ENCODE measurements at places on chromosomes 7 and 10.

DNA sequence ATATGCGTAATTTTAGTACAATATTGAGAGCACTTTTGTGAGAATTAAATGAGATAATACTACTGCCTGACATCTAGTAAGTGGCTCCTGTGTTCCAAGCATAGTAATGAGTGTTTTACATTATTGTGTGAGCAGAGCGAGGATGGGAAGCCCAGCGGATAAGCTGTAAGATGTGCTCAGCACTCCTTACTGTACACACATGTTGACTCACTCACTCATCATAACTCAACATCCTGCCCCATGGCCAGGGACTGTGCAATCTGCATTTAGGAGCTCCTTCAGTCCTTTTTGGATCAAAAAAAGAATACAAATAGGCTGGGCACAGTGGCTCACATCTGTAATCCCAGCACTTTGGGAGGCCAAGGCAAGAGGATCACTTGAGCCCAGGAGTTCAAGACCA is 72.9 kb upstream of the NEBL start:
- no peak for DNase-seq

DNA sequence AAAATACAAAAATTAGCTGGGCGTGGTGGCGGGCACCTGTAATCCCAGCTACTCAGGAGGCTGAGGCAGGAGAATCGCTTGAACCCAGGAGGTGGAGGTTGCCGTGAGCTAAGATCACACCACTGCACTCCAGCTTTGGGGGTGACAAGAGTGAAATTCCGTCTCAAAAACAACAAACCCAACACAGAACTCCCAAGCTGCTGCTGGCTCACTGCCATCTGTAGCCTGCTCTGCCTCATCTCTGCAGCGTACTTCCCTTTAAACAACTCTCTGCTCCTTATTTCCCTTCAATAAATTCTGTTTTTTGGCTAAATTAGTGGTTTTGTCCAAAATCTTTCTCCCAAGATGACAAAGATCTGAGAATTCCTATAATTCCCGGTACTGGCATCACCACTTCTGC is 189.2 kb upstream of the GALNT17 start:
- no peak for DNase-seq

DNA sequence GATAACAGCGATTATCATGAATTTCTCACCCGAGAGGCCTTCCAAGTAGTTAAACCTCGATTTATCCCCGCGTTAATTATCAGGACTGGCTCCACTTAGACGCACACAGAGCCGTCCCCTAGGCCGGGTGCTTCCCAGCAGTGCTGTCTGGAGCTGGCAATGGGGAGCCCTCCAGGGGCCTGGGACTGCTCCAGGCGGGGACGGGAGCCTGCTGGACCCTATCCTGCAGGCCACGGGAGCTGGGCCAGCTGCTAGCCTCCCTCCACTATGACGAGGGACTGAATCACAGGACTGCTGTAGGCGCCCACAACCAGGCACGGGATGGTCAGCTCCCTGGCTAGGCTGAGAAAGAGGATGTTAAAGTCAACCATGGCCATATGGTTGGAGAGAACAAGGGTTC is 229.1 kb downstream of the ELFN1 start:
- no peak for DNase-seq

DNA sequence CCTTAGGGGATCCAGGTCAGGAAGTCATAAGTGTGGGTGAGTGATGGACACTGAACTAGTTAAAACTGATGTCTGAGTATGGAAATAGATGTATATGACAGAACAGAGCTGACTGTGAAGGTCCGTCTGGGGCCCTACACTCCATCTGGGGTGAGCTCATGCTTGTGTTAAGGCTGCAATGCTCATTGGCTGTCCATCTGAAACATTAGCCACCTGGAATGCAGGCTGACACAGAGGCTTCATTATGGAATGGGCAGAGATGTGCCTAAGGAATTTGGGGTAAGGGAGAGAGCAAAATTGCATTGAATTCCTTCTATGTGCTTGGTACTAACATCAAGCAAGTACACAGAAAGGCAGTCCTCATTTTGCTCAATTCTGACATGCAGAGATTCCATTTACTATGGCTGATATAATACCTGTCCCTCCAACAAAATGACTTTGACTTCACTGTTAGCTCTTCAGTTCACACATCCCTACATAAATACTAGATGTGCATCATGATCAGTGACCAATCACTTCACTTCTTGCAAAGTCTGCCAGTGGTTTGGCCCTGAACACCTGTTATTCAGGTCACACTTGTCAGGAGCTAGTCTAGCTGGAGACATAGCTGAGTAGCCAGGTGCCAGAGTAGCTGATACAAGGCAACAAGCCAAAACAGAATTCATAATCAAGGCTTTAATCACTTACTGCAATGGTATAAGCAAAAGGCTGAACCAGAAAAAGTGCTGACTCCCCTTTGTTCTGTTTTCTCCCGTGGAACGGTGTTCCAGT is 128.9 kb upstream of the VWC2 start:
- DNase-seq: no peak

GRCh38 chr10:1203216-1203615 is 147.0 kb downstream of the WDR37 start:
- no peak for DNase-seq

DNA sequence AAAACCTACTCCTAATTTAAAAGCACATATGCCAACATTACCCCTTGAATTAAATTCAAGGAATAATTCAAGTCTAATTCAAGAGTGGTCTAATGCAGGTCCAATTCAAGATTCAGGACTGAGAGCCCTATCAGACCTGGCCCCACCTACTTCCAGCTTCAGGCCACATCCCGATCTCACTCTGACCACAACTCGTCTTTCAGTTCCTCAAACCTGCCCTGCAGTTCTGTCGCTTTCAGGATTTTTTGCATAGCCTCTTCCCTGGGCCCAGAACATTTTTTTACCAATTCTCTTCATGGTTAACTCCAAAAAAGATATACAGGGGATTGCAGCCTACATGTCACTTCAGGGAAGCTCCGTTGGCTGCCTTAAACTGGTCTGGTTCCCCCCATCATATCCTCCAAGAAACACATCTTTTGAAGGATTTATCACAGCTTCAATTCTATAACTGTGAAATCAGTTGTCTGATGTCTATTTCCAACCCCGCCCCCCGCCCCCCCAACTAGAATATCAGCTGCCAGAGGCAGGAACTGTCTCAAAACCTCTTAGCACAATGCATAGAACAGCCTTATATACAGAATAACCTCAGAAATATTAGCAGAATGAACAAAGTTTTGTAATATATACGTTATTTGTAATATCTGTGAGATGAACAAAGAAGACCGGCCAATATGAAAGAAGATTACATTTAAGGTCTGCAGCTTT is 20.8 kb downstream of the CCDC6 start:
- DNase-seq: no peak

DNA sequence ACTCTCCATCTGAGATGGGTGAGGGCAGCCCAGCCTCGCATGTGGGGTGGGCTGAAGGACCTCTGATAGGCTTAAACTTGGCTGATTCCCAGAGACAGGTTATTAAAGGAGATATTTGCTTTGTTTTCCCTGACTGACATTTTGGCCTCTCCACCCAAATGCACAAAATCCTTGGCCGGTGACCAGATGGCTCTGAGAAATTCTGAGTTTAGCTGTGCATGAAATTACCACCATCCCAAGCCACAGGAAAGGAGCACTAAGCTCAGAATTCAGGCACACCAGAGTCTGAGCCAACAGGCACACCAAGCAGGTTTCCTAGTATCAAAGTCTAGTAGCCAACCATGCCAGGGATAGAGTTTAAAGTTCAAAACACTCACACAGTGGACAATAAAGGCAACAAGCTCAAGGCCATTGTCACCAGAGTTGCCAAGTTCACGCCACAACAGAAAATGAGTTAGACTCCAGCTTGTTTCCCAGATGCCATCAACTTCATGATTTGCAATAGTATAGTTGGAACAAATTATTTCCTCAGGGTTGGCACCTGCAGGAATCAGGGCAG is 387.6 kb downstream of the KCNMA1 start:
- DNase-seq: no peak

GRCh38 chr10:127015373-127015772 is 110.1 kb downstream of the DOCK1 start:
- DNase-seq: no peak

GRCh38 chr10:6037422-6037821 is 24.7 kb downstream of the IL2RA start:
- DNase-seq: no peak

DNA sequence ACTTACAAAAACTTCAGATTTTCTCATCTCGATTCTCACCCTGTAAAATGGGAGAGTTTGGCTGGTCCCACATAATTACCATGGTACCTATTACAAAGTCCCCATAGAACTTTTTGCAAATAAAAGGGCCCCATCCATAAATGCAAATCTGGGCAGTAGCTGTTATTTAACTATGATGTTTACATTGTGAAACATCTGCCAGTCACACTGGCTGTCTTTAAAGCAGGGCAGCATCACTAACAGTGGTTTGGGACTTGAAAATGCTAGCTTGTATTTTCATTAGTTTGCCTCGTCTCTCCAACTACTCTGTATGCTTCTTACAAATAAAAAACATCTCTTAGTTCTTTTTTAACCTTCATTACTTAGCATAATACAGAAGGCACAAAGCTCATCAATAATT is 240.7 kb downstream of the FZD1 start:
- DNase-seq: no peak

DNA sequence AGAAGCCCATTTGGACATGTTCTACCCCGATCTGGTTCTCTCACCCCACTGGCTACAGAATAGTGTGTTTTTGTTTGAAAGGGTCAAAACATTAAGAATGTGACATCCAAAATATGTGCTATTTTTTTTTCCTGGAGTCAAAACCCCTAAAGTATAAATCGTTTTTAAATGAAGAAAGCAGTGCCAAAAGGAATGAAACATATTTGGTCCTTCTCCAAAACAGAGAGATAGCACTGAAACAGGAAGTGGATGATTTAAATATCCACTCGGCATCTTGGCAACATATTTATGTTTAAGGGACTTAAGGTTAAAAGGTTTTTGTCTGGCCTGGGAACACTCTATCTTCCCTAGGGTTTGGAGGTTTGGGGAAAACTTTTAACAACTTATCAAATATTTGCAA is 32.3 kb downstream of the CALD1 start:
- DNase-seq: no peak

GRCh38 chr10:79452174-79452611 is 6.8 kb upstream of the ZCCHC24 start:
- no peak for DNase-seq

All from activated T-cell treated with anti-CD3 and anti-CD28 coated beads for 48 hours (primary cell).